ENCODE measurements at places on chromosomes 6 and 20.
A peak's percentile ranks its signal among the peaks of the same experiment; 100 is the strongest.

DNA sequence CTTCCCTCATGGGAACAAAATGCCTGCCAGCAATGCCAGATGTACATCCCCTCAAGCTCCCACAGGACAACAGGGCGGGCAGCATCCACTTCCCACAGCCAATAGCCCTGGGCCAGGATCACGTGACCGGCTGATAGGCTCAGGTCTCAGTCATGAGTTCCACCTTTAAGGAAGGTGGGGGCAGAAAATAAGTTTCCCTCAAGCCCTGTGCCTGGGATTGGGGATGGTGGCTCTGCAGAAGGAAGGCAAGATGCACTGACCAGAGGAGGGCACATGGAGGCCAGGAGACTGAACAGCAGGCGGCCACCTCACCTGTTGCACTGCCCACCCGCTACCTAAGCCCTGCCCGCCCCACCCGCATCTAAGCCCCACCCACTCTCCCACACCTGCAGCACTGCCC, 149.1 kb downstream of the BMP7 start:
- no peak for DNase-seq

- no peak for DNase-seq
These were observed 864 bp upstream of the CEBPB start for GRCh38 chr20:50189681-50190250.

GRCh38 chr6:16409531-16410441, 171.4 kb downstream of the GMPR start:
- DNase-seq = peak; percentile 24

DNA sequence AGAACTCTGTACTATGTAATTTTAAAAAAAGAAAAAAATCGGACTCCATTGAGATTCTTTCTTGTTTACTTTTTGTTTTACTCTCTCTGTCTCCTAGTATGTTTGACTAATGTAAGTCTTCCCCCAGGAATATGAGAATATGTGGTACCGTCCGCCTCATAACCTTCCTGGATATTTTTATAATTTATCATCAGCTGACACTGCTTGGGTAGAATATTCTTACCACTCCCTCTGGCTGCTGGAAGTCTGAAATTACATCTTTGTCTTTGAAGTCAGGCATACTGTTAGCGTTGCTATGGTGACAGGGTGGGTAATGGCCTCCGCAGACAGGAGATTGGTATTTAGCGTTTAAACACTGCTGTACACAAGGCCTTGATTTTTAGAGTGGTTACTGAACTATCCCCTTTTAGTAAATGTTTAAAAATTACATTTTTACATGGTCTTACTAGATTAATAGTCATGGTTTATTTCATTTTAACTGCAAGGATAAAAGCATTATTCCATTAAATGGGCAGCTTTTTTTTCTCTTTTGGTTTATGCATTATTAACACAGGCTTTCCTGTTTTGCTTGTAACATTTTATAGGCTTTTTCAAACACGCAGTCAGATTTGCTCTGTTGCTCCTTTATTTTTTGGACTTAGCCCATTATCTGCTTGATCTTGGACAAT, 176.4 kb downstream of the ARID1B start:
- DNase-seq = peak; percentile 81

DNA sequence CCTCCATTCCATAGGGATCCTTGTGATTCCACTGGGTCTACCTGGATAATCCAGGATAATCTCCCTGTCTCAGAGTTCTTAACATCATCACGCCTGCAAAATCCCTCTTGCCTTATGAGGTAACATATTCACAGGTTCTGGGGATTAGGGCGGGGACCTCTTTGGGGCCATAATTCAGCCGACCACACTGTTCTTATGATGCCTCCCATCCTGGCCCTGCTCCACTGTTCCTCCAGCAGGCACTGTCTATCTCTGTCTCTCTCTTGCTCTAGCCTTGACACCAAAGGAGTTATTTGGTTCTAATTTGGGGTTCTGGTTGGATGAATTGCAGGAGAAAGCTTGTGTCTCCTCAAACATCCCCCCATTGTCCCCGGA, 168.1 kb downstream of the NFATC2 start:
- no peak for DNase-seq

DNA sequence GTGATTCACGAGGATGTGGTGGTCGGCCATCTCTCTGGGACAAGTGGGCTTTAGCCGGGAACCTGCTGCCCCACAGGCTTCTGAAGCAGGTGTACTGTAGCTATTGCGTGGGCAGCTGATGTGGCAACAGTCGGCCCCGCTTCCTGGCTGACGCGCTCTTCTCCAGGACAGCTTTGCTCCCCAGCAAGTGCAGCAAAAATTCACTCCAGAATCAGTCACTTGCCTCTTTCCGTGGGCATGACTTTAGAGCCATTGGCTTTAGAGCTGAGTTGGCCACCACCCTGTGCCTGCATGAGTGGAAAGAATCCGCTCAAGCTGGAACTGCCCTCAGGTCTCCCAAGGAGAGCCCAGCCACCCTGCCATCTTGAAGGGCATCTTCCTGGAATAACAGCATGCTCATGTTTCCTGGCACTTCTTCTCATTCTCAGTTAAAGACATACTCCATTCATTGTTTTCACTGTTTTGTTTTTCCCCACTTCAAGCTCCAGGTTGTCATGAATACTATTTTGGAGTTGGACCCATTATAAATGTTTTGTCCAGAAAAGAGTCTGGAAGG, 178.3 kb downstream of the ZDHHC14 start:
- no peak for DNase-seq

DNA sequence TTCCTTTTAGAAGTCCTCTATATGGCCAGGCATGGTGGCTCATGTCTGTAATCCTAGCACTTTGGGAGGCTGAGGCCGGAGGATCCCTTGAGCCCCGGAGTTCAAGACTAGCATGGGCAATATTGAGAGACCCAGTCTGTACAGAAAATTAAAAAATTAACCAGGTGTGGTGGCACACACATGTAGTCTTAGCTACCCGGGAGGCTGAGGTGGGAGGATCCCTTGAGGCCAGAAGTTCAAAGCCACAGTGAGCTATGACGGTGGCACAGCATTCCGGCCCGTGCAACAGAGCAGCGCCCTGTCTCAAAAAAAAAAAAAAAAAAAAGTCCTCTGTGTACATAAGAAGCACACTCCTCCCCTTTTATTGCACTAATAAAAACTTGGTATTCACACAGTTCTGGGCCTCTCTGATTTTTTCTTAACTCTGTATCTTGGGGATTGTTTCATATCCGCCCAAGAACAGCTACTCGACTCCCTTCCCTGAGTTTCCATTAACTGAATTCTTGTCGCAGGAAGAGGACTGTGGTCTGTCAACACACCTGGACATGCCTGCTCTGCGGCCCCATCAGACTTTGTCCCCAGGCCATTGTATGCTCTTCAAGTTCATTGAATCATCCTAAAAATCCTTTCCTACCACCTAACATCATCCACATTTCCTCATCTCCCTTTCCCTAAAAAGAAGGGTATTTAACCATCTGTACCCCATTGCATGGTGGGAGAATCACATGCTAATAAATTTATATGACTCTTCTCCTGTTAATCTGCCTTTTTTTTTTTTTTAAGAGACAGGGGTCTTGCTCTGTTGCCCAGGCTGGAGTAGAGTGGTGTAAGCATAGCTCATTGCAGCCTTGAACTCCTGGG, 25.9 kb upstream of the PPP1R3G start:
- DNase-seq = no peak

DNA sequence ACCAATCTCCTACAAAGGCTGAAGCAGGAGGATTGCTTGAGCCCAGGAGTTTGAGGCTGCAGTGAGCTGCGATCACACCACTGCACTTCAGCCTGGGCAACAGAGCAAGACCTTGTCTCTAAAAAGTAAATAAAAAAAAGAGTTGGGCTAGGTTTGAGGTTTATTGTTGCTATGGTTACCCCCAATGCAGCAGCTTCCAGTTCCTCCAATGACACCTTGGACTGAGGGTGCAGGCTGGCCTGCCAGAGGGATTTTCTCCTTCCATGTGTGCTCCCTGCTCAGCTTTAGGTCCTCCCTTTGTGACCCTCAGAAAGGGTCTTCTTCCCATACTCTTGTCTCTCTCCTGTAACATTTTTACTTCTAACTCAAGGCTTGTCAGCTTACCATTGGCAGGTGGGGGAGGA, 10.6 kb upstream of the TBC1D20 start:
- DNase-seq = no peak

- peak; percentile 46 for DNase-seq
These were observed 121.4 kb upstream of the TCF21 start for GRCh38 chr6:133767357-133767970.
